ENCODE measurements at places on chromosomes 1 and 21.

DNA sequence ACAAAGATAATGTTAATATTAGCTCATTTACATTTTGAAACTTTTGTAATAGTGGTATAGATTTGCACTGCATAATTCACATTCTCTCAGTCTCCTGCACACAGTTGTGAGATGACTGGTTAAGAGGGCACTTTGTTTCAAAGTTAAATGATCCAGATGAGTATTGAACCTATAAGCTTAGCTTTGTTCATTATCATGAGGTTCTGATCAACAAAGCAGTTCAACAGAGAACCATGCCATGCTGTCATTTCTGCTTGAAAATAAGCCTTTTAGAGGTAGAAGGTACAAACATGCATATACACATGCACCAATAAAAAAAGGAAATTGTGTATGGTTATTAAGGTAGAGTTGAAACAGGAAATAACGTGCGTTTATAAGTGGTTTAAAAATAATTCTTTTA is 4.8 kb downstream of the RAP1A start:
- DNase-seq = no peak

- DNase-seq = no peak
Observed at GRCh38 chr1:45863218-45863617, 59.8 kb downstream of the MAST2 start.

DNA sequence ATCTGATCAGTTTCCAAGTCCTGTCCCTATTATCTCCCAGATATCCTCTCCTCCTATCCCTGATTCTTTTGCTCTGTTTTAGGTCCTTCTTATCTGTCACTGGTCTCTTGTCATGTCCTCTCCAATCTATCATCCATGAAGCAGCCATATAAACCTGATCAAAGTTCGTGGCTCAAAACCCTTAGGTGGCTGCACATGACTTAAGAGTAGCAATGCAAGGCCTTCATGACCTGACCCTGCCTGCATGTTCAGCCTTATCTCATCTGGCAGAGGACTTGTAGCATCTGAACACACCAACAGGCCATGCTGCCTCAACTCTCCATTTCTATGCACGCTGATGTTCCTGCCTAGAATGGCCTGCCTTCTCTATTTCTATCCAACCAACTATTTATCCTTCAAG is 65.2 kb downstream of the NOS1AP start:
- no peak for DNase-seq

DNA sequence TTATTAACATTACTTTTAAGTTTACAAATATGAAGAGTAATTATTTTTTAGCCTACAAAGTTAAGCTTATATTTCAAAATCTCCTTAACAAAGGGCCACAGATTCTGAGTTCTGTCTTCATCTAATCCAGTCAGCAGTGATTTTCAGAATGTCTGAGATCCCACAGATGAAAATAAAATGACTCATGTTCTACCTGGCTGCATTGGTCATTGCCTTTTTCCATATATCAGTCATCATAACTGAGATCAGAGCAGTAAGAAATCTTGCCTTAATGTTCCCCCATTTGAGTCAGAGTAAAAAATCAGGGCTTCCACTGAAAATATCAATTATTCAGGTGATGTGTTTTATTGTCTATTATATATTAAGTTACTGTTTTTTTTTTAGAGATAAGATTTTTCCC is 416.1 kb downstream of the MRPL39 start:
- no peak for DNase-seq

- no peak for DNase-seq
Observed at GRCh38 chr1:243470502-243470901, 214.7 kb downstream of the SDCCAG8 start.

DNA sequence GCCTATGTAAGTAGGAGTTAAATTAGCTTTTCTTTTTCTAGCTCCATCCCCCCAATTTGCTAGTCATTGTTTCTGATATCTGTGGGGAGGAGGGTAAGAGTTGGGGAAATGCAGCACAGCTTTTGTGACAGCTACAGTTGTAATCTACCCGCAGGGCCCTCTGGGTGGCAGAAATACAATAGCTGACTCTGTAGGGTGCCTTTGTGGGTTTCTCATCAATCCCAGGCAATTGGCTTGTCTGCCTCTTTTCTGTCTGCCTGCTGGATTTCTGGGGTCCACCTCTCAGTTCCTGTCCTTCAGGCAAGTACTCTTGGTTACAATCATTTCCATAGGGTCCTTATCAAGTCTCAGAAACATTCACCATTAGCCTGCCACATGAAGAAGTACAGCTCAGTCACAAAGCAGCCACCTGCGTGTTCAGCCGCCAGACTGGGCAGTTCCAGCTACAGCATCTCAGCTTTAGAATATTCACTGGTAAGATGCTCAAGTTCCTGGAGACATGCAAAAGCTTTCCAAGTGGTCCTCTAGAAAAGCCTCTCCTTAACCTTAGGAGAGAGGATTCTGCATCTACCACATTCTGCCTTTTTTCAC is 19.2 kb upstream of the SLC44A5 start:
- no peak for DNase-seq

GRCh38 chr1:31036749-31037500 is 28.6 kb downstream of the PUM1 start:
- no peak for DNase-seq

- no peak for DNase-seq
Observed at GRCh38 chr1:62232871-62233278, 38.2 kb downstream of the L1TD1 start.

GRCh38 chr1:2194898-2195673 is 514 bp upstream of the FAAP20 start:
- peak; percentile 65 for DNase-seq

DNA sequence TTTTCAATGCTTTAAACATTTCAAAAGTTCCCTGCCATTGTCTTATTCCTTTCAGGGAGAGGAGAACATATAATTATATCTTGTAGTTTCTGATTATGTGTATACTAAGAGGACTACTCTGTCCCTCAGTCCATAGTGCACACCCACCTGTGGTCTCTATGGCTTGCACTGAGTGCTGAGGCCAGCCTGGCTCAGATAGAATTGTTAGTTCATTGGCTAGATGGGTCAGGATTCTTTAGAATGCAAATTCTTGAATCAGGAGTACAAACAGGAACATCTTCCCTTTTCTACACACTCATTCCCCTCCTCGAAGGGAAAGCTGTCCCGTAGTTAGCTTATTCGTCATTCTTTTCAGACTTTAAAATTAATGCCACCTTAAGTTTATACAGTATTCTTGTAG is 8.2 kb downstream of the BACH1 start:
- DNase-seq = no peak

- DNase-seq = no peak
Observed at GRCh38 chr1:207910591-207911354, at the start of gene CD34. TSS of gene CD34 (minus strand) at chr1:207911125. CDS start at chr1:207911080, 45 bp downstream.

- DNase-seq = no peak
Observed at GRCh38 chr1:241308471-241308870, 48.5 kb downstream of the RGS7 start.

GRCh38 chr1:91650764-91651163 is 150.1 kb downstream of the CDC7 start:
- DNase-seq = peak; percentile 10

DNA sequence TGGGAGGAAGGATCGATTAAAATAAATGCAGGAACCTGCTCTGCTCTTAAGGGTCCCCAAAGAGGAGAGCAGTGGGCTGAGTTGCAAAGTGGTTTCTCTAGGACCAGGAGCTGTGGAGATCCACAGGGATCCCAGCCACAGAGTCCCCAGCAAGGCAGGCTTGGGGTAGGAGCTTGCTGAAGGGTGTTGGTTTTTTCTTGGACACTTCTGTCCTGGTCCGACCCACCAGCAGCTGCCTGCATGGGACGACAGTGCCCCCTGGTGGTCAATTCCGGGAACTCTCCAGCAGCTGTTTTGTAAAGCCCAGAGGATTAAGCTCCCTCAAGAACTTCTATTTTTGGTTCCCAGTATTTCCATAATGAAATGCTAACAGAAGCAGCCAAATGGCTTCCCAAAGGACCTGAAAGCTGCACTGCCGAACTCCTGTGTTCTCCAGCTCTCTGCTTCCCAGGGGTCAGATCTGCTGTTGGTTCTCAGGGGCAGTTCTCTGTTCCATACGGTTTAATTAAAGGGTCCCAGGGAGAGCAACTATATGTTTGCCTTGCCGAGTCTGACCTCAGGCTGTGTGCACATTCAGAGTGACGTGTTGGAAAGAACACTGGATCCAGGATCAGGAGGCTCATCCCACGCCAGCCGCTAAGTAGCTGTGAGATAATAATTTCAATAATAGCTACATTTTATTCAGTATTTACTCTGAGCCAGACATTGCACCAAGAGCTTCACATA is 23.2 kb downstream of the NENF start:
- DNase-seq = peak; percentile 58

GRCh38 chr1:51928896-51929295 is 50.4 kb upstream of the NRDC start:
- no peak for DNase-seq

DNA sequence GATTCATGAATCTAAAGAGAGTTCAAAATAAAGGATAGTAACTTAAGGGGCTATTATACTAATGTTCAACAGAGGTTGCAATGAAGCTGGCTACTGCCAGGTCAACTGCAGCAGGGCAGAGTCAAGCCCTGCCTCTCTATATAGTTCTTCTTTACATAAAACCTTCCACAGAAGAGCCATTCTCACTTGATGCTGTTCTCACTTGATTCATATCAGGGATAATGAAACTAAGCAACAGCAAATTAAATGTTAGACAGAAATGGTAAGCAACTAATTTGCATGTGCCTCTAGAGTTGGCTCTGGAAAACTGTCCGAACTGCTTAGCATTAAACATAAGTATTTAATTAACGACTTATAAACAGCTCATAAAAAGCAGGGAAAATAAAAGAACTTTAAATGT is 17.4 kb downstream of the CCSAP start:
- DNase-seq = no peak

DNA sequence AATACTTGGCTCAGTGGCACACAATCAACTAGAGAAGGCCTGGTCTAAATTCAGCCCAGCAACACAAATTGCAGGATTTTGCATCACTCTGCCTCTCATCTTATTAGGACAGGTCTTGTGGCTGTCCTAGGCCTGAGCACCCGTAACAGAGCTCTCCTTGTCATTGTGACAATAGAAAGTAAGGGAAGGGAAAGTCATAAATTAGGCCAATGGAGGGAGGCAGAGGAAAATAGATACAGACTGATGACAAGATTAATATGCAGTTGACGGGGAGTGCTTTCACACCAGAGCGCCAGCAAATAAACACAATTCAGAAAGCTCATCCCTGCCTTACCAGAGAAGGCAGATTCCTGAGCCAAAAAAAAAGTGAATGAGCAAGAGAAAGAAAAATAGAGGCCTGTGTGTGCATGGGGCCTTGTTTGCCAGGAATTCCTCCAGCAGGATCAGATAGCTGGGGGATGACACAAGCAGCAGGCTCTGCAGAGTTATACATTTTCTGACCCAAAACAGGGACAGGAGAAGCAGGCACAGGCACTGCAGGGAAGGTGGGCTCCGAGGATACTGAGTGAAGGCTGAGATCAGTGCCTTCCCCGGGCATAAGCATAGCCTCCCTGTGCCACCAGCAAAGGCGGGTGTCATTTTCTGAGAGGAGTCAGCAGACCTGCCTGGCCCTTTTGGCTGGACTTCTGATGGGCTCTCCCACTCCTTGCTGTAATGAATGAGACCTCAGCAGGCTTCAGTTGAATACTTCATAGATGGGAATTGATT is 110.0 kb upstream of the SPAG17 start:
- DNase-seq = no peak

GRCh38 chr21:37378700-37379139 is 12.1 kb downstream of the DYRK1A start:
- DNase-seq = no peak

- DNase-seq = no peak
Observed at GRCh38 chr1:168518201-168518689, 25.6 kb downstream of the XCL2 start.

GRCh38 chr1:224182057-224182865 is 779 bp upstream of the DEGS1 start:
- no peak for DNase-seq

DNA sequence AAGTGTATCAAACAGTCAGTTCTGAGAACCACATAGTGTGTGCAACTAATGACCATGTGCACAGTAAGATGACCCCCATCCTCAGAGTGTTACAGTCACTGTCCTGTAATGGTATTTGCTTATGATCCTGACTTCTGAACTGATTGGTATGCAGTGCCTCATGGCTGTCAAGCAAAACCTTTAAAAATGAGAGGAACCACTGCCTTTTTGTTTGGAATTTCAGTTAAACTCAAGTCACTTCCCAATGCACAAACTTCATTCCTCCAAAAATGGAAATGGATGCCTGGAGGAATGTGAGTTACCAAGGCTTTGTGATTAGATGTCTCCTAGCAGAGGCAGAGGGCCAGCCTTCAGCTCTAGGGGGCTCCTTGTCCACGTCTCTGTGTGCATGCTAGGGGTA is 10.5 kb downstream of the C1orf198 start:
- no peak for DNase-seq

GRCh38 chr1:234779160-234779538 is 169.2 kb upstream of the IRF2BP2 start:
- no peak for DNase-seq

DNA sequence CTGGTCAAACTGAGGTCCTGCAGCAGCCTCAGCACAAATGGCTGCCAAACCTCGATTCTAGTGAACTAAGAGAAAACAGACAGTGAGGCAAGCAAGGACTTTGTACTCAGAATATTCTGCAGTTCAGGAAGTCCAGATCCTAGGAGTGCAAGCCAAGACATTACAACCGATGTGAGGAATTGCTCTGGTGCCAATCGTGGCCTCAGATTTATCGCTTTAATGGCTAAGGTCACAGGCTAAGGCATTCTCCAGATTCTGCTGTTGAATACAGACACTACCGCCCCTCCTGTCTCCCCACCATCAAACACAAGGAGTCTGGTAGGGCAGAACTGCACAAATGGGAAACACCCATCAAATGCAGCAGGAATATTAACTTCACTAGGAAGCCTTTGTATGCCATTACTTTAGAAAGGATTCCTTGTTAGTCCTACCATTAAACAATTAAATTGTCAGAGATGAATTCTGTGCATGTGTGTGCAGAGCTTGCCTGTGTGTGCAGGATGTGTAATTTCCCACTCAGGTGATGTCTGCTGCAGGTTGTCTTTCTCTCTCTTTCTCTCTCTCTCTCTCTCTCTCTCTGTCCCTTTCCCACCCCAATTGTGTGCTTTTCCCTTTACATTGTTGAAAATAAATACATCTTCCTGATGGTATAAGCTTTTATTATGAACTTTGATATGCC is 9.2 kb upstream of the SERTAD4 start:
- DNase-seq = no peak

GRCh38 chr1:69982992-69983391 is 222.4 kb downstream of the LRRC40 start:
- peak; percentile 13 for DNase-seq

GRCh38 chr1:234743791-234744611 is 134.0 kb upstream of the IRF2BP2 start:
- no peak for DNase-seq

DNA sequence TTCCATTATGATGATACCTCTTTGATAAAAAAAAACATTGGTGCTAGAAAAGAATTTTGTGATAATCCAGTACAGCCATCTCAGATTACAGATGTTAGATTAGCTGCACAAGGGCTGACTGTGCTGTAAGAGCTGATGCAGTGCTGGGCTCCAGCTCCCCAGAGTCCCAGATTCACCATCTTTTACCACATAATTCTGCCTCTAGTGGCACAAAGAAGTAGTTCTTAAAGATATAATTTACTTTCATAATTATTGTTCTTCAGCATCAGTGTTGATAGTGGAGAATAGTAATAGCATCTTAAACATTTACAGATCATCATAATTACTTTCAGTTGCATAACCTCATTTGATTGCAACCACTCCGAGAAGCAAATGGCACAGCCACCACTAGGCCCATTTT is 262.1 kb downstream of the BRINP2 start:
- no peak for DNase-seq
